ENCODE measurements at places on chromosomes 7 and 10.

DNA sequence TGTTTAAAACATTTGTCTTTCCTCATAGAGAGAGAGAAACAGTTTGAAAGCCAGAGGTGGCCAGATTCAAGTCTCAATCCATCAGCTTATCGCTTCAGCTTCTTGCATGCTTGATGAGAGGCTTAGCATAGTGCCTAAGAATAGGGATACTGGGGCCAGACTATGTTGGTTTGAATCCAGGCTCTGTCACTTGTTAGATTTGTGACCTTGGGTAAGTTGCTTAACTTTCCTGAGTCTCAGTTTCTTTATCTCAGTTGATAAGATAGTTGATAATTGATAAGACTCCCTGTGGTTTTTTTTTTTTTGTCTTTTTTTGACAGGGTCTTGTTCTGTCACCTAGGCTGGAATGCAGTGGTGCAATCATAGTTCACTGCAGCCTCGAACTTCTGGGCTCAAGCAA, 12.1 kb upstream of the CDK6 start:
- no peak for DNase-seq

GRCh38 chr10:90857635-90858460, at the start of gene HTR7:
Gene HTR7, minus strand, starts transcription at chr10:90858039. Its CDS starts 368 bp downstream, at chr10:90857671.
- DNase-seq: no peak

- no peak for DNase-seq
These were observed 790 bp downstream of the ADAM22 start for GRCh38 chr7:87934699-87935383.

- DNase-seq: no peak
These were observed 10.8 kb upstream of the PVRIG start for GRCh38 chr7:100208911-100209408.

DNA sequence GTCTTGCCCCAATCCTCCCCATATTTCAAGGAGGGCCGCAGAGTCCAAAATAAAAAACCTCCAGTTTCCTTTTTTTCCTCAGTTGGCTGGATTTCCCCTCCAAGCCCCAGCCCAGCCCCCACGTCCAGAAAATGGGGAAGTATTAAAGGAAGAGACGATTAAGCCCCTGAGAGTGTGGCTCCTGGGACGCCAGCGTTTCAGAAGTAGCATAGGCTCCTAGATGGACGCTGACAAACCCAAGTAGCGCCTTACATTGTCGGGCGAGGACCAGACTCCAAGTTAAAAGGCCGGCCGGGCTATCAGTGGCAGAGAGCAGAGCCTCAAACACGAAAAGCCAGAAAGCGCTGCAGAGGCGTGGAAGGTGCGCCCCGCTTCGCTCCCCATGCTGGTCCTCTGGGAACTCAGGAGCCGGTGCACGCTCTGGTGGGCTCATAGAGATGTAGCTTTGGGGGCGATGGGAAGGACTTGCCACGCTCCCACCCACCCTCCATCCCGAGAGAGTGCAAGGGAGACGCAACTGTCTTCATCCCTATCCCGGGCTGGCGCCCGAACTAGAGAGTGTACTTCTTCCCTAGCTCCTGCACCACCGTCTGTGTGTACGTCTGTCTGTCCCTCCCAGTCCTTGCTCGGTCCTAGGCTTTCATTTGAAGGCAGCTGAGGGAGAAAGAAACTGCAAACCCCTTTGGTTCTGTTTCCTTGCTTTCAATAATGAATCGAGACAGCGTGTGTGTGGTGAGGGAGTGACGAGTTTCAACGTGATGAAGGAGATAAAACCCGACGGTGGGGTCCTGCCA, 6.3 kb upstream of the EMX2 start:
- no peak for DNase-seq

- no peak for DNase-seq
These were observed 16.6 kb upstream of the FAS start for GRCh38 chr10:88974012-88974411.

GRCh38 chr10:95745501-95745900, 10.5 kb upstream of the ENTPD1 start:
- DNase-seq: no peak

- no peak for DNase-seq
These were observed 16.9 kb upstream of the ADGRA1 start for GRCh38 chr10:133070810-133071209.

- no peak for DNase-seq
These were observed 60.7 kb downstream of the ZRANB1 start for GRCh38 chr10:125002423-125003145.

GRCh38 chr7:140571538-140572122, 69.0 kb downstream of the DENND2A start:
- no peak for DNase-seq

GRCh38 chr7:113371416-113372043, 253.2 kb upstream of the SMIM30 start:
- DNase-seq: peak; percentile 71

DNA sequence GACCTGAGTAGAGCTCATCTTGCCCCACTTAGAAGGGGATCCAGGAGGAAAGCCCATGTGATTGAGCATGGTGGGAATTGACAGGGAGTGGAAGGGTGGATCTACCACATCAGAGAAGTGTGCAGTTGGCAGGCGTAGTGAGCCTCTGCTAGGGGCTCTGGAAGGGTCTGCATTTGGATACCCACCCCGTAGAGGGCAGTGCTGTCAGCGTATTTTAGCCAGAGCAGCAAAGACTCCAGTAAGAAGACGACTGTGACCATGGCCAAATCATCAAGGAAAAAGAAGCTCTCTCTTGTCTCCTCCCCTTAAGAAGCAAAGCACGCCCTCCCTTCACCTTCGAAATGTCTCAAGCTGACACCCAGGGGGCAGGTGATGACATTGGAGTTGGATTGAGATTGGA, 68.8 kb upstream of the INHBA start:
- DNase-seq: no peak

DNA sequence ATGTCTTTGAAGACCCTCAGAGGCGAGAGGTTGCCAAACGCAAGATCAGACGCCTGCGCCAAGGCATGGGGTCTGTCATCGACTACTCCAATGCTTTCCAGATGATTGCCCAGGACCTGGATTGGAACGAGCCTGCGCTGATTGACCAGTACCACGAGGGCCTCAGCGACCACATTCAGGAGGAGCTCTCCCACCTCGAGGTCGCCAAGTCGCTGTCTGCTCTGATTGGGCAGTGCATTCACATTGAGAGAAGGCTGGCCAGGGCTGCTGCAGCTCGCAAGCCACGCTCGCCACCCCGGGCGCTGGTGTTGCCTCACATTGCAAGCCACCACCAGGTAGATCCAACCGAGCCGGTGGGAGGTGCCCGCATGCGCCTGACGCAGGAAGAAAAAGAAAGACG, 8.1 kb upstream of the SGCE start:
- DNase-seq: no peak

DNA sequence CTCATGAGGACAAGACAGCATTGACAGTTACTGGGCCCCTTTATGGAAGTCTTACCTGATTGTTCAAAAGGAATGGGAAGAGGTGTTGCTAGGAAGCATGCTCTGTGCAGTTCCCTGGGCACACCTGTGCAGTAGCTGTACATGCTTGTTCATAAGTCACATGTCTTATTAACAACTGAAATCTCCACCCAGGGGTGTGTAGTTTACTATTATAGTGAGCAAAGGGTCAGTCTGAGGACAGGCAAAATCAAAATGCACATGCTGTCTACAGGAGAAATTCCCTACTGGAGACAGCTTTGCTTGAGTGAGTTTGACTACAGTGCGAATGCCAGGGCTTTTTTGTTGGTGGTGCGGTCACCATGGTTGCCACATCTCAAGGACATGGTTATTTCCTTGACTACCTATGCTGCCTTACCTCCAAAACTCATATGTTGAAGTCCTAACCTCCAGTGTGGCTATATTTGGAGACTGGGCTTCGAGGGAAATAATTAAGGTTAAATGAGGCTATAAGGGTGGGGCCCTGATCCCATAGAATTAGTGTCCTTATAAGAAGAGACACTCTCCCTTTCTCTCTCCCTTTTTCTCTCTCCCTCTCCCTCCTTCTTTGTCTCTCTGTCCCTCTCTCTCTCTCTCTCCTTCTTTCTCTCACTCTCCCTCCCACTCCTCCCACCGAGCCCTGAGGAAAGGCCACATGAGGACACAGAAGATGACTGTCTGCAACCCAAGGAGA, 48.3 kb upstream of the RNF32 start:
- no peak for DNase-seq

GRCh38 chr10:89217057-89217990, 10.2 kb upstream of the CH25H start:
- peak; percentile 48 for DNase-seq

GRCh38 chr10:130254662-130255061, 118.5 kb downstream of the GLRX3 start:
- no peak for DNase-seq
